ENCODE measurements at places on chromosomes 16 and 17. TPM values are rescaled to one million over a fixed set of nuclear protein-coding genes. Genes with fewer than 3 reads are reported as not detected.

PLK1 gene
- total RNA-seq, result 0.77 TPM

MFSD6L gene
- total RNA-seq, result not detected

C17orf107 gene
- 1.8 TPM for total RNA-seq

ZG16 gene
- total RNA-seq, result not detected

CCR7 gene
- under 0.01 TPM for total RNA-seq

RFWD3 gene
- 12.9 TPM for total RNA-seq

SLC22A31 gene
- total RNA-seq, result 0.17 TPM
